ENCODE measurements at places on chromosomes 7 and 10.
A peak's percentile ranks its signal among the peaks of the same experiment; 100 is the strongest.

- DNase-seq, result no peak
These were observed 680.6 kb upstream of the MBL2 start for GRCh38 chr10:53453196-53453595.

DNA sequence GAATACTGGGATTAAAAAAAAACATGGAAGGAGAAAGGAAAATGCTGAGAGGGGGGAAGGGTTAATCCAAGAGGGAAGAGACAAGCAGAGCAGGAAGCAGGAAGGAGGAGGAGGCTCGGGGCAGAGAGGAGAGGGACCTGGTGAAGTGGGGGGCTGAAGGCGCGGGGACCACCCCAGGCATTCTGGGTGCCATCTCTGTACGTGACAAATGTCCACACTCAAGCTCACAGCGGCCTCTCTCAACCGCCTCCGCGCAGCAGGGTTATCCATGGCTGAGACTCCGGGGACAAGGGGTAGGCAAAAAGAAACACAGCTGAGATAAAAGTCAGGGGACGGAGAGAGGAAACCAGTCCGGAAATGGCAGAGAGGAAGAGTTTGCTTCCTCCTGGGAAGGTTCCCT lies 33.9 kb downstream of the EN2 start:
- DNase-seq, result no peak

GRCh38 chr10:57320416-57320815 lies 947.3 kb downstream of the IPMK start:
- no peak for DNase-seq

DNA sequence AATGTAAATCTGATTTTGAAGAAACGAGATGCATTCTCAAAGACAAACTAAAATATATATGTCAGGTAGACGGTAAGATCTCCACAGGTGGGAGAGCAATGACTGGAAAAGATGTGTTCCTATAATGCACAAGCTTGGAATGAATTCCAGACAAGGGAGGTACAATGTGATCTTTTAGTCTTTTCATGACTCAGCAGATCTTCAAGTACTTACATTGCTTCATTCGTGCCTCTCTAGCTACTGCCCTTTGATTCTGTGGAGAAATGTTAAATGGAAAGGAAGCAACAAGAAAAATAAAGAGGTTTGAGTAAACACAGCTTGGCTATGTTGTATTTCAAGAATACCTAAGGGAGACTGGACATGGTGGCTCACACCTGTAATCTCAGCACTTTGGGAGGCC lies 106.6 kb downstream of the GAD2 start:
- no peak for DNase-seq

GRCh38 chr7:151645311-151645710 lies 125.6 kb upstream of the RHEB start:
- no peak for DNase-seq

DNA sequence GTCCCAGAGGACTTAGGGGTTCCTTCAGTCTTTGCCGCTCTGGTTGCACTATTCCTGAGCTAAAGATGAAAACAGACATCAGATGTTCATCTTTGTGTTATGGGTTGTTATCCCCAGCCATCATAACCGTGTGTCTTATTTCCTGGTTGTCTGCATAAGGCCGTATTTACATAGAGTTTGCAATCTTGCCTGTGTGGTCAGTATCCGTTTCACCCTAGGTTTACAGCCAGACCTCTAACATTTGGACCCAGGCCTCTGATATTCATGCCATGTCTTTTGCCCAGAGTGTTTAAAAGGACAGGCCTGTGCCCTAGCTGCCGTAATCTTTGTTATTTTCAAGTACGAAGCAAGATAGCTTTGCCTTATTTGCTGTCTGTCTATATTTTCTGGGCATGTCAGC lies 26.6 kb downstream of the LRRC4 start:
- no peak for DNase-seq

DNA sequence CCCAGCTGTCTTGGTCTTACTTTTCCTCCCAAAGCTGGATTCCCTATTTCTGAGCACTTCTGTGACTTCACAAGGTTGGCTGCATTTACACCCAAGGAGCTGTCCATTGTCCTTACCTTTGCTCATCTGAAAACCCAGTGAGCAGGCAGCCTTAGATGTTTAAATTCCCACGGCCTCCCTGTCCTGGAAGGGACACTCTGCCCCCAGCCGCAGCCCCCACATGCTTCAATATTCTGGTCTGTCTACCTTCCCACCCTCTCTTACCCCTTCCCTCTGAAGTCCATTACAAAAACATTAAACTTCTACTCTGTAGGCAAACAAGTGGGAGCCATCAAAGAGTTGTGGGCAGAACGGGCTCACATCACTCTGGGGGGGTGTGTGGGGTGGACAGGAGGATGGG lies 73.8 kb upstream of the EFCAB10 start:
- DNase-seq, result no peak

DNA sequence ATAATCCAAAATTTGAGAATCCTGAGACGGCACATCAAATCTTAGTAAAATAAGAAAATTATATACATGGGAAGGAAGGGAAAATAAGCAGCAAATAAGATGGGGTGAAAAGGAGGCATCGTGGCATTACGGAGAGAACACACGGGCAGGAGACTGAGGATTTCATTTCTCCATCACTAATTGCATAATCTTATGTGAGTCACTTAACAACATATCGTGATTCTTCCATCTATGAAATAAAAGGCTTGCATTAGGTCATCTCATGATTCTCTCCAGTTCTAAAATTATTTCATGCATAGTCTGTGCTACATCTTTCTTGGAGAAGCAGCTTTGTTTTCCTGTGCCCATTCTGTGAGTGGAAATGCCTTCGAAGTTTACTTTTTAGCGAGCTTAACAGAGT lies 288.7 kb downstream of the LRMDA start:
- peak; percentile 48 for DNase-seq

GRCh38 chr7:76048668-76048988 lies 722 bp downstream of the MDH2 start:
- no peak for DNase-seq

GRCh38 chr7:16791071-16791470 lies 13.7 kb downstream of the AGR2 start:
- no peak for DNase-seq

DNA sequence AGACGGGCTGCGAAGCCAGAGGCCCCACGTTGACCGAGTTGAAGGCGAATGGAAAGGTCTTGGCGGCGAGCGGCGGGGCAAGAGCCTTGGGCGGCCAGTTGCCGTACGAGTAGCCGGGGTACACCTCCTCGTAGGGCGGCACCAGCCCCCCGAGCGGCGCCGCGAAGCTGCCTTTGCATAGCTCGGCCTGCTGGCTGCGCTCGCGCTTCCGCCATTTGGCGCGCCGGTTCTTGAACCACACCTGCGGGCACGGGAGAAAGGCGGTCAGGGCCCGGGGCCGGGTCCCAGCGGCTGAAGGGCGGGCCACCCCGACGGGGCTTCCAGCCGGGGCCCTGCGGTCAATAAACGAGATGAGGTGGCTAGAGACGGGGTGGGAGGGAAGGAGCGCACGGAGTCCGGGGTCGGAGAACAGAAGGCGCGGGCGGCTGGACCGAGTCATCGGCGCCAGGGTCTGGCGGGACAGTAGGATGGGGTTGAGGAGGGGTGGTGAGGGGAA lies 4.8 kb downstream of the ELOVL3 start:
- no peak for DNase-seq

DNA sequence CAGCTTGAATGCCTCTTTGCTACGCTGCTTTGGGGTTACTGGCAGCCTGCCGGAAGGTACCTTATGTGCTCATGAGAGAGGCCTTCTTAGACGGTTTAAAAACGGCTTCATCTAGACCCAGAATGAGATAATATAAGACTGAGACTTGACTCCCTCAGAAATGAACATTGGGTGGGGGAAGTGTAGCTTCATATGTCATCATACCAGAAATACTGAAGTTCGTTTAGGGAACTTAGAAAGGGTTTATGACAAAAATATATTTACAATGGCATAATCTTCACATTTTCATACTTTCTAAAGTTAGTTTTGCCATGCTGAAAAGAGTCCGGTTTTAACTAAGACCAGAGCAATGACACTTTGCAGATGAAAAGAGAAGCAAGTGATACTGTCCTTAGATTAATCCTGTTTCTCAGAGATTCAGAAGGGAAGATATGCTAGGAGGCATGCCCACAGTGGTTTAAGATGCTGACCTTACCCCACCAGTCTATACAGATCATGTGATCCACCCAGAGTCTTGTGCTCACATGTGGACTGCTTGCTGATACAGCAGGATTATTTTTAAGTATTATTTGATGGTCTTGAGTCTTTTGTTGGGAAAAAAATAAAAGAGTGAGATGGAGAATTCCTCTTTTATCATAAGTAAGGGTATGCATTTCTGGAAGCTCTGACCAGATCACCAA lies 40.8 kb upstream of the HGF start:
- DNase-seq, result peak; percentile 76

- peak; percentile 78 for DNase-seq
These were observed 16.6 kb upstream of the WDFY4 start for GRCh38 chr10:48667960-48668590.

DNA sequence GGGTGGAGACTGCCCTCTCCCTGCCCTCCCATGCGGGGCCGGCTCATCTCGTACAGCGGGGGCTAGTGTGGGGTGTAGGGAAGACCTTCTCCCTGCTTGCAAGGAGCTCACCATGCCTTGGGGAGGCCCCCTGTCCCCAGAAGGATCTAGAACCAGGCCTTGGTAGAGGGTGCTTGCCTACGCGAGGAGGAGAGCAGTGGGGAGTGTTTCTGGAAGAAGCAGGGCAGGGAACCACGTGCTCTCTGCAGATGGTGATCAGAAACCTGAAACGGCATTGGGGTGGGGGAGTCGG lies 2.7 kb downstream of the MAFK start:
- no peak for DNase-seq

- DNase-seq, result peak; percentile 53
These were observed 9.4 kb upstream of the LRRC27 start for GRCh38 chr10:132322586-132323048.

GRCh38 chr10:125266541-125266940 lies 106.2 kb upstream of the CTBP2 start:
- DNase-seq, result no peak

DNA sequence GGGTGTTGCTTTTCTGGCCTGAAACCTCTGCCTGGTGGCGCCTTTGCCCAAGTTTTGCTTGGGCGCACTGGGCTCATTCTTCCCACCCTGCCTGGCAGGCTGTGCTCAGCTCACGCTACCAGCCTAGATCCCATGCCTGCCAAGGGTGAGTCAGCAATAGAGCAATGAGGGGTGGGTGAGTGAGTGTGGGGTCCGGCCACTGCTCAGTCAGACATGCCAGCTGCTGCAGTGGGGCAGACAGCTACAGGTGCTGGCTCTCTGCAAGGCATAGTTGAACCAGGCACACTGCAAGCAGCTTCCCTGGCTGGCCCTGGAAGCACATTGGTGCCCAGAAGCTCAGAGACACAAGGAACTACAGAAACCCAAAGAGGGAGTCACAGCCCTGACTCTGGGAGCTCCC lies 680.9 kb upstream of the LRRTM3 start:
- DNase-seq, result no peak

DNA sequence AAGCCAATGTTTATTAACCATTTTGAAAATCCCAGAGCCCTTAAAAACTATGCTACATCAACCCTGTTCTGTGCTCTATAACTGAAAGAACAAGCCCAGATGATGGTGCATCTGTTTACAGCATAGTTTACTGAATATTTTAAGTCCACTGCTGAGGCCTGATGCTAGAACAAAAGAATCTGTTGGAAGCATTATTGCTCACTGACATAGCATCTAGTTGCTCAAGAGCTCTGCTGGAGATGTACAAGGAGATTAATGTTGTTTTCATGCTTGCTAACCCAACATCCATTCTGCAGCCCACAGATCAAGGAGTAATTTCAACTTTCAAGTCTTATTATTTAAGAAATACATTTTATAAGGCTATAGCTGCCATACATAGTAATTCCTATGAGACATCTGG lies 181.3 kb upstream of the FEZF1 start:
- no peak for DNase-seq

DNA sequence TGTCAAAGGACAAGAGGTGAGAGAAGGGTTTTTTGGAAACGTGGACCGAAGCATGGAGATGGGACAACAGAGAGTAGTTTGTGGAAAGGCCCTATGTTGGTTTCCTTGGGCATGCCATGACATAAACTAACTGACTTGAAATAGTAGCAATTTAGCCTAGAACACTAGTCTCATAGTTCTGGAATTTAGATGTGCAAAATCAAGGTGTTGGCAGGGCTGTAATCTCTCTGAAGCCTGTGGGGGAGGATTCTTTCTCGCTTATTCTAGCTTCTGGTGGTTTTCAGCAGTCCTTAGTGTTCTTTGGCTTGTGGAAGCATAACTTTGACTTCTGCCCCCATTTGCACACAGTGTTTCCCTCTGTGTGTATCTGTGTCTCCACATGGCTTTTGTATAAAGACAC lies 283.4 kb downstream of the GFRA1 start:
- no peak for DNase-seq
